ENCODE measurements at places on chromosomes 4 and X.

GRCh38 chrX:40821780-40822179 is 86.4 kb upstream of the MED14 start:
- no peak for DNase-seq

DNA sequence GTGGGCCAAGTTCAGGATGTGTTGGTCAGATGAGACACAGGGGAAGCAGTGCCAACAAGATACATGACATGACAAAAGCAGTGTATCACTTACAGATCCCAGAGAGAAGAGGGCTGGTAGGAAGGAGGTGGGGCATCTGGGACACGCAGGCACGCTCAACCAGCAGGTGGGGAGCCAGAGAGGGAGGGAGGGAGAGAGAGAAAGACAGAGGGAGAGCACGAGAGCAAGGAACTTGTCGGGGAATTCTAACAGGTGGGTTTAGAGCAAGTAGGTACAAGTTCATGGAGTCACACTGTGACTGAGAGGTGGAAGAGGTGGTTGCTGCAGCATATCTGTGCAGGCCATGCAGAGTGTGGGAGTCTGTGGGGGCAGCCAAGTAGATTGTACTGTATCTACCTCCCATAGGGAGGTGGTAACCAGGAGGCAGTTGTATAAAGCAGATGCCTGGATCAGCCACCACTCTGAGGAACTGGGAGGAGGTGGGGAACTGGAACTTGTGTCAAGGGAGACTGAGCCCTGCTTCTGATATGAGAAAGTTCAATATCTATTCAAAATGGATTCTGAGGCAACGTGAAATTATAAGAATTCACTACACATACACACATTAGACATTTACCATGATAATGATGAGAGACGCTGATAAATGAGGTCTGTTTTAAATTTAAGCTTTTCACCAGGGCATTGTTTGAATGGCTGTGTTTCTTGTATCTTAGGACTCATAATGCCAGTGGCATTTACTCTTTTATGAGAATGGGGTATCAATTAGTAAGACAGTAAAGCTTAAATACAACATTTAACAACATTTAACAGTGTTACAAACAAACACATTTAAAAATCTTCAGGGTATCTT is 43.7 kb downstream of the BBS12 start:
- DNase-seq: no peak

DNA sequence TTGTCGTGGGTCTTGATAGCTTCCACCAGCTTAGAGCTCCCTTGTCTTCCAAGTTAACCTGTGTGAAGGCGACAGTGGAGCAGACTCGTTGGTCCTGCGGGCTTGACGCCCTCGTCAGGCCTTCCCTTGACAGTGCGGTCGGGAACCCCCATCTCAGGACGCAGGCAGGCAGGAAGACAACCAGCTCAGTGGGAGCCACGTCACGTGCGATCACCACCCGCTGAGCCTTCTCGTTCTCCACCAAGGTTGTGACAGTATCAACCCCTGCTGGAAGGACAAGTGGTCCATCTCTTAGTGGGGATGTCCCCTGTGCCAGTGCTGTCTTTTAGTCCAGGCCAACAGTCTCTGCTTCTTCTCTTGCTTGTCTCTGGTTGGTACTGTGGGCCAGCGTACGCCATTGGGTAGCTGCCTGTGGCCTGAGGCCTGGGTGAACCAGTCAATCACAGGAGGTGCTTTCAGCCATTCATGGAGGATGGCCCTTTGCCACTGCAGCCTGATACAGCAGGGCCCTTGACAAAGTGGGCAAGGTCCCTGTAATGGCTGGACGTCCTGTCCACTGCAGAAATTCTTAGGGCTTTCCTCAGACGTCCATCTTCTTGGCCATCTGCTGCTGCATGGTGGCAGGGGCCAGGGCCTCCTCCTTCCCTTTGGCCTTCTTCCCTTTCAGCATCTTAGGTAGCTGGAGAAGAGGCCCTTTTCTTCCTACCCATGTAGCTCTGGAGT is 31.4 kb downstream of the RGS12 start:
- no peak for DNase-seq

GRCh38 chr4:82975792-82976191 is 34.8 kb downstream of the LIN54 start:
- DNase-seq: no peak

DNA sequence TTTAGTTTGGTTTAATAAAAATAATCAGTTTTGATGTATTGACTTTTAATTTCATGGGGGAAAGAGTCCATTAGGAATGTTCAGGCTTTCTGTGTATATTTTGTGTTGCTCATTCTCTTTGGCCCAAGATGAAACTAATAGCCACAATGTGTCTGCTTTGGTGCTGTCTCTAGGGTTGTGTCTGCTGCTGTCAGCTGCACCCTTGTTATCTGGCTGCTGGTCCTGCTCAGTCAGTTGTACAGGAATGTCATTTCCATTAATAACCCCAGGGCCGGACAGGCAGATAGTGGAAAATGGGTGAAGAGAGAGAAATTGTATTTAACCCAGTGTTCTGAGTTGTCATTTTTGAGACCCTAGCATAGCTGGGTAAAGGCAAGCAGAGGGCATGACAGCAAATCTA is 115.1 kb downstream of the PHEX start:
- no peak for DNase-seq

DNA sequence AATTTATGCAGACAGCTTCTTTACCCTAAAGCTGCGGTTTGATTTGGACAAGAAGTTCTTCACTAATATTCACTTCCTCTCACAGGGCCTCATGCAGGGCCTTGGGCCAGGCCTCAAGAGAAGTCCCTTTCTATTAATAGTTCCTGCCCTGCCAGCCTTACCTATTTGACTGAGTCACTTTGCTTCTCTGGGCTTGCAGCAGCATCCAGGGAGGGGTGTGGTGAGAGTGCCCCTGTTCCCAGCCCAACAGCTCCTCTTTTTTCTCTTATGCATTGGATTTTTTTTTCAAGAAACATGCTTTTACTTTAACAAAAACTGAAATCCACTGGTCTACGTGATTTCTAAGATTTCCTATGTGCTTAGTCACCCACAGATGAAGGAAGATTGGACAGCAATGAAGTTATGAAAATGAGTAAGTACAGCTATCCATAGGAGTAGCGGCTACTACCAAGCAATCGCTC is 26.7 kb downstream of the FAM156B start:
- no peak for DNase-seq

DNA sequence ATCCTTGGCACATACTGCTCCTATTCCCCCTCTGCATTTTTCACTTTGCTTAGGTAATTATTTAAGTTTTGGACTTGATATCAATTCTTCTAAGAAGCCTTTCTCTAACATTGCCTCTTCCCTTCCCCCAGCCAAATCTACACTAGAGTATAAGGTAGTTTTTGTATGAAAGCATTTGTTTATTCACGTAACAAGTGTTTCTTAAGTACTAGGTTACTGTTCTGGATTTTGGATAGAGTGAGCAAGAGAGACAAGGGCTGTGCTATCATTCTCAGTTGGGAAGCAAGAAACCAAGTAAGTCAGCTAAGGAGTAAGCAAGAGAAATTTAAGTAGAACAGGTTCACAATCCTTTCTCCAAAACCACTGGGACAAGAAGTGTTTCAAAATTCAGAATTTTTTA is 55.9 kb upstream of the HHIP start:
- no peak for DNase-seq

DNA sequence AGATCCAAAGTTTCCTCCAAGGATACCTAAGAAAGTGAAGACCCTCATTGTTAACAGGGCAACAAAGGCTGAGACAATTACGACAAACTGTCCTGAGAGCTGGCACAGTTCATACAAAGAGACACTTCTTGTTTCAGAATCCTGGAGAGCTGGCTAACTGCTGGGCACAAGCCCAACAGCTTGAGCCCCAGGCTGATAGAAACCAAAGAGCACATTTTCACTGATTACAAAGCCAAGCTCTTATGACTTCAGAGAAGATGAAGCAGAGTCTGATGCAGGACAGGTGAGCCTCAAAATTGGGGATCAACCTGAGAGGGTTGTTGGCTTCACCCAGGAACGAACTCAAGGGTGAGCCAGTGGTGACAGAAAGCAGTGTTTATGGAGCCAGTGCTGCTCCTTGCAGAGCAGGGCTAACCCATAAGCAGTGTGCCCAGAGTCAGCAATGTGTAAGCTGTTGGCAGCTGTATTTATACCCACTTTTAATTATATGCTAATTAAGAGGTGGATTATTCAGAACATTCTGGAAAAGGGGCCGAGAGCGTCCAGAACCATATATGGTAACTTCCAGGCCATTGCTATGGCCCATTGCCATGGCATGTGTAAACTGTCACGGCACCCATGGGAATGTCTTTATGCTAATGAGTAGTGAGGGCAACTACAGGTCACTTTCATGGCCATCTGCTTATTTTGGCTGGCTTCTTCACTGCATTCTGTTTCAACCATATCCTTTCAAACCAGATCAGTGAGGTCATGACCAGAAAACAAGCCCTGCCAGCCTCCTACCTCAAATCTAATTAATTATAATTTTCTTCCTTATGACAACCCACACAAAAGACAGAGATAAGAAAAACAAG is 183.7 kb downstream of the EVC2 start:
- DNase-seq: no peak

DNA sequence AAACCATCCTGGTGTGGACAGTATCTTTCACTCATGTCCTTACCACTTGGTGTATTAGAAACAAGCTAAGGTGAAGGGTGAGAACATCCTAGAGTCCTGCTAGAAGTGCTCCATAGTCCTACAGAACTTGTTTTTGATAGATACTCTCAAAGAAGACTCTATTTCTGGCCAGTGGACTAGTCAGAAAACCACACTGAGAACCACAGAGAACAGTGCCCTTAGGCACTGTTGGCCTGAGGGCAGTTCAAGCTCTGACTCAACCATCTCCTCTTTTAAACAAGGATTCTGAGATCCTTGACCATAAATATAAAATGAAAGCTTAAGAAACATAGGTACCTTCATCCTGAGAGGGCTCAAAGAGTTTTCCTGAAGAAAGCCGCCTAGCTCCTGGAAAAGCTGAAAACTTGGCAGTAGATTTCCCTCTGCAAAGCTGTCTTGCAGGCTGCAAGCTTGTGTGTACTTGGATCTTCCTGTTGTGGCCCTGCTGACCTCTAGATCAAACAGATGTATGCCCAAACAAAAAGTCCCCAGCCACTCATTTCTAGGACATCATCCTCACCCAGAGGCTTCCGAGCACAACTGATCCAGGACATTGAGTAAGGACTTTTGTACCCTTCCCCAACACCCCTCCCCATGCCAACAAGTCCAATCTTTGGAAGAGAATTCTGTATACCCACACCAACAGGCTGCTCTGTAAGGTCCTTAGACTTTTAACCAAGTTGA is 111.6 kb upstream of the CXCL13 start:
- no peak for DNase-seq

DNA sequence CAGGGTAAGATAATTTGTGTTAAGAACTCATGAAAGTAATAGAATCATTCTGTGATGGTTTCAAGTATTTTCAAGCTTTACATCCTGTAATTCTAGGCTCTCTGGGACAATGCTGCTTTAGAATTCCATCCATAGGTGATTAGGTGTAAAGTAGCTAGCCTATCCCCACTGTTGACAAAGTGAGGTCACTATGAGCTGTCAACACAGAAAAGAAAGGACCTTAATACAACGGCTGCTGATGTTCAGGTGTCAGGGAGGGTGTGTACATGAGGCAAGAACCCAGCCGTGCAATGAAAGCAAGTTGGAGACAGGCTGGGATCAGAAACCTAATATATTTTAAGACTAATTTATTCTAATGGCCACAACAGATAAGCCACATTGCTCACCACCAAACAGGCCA is 36.8 kb upstream of the SH3RF1 start:
- no peak for DNase-seq

GRCh38 chr4:169664615-169665014 is 44.2 kb downstream of the CLCN3 start:
- no peak for DNase-seq

Data from stimulated activated CD4-positive, alpha-beta T cell treated with anti-CD3 and anti-CD28 coated beads, Interleukin-2, amount 100 ng/mL, for 24 hours (primary cell).